ENCODE measurements at places on chromosomes 5 and 9.

DNA sequence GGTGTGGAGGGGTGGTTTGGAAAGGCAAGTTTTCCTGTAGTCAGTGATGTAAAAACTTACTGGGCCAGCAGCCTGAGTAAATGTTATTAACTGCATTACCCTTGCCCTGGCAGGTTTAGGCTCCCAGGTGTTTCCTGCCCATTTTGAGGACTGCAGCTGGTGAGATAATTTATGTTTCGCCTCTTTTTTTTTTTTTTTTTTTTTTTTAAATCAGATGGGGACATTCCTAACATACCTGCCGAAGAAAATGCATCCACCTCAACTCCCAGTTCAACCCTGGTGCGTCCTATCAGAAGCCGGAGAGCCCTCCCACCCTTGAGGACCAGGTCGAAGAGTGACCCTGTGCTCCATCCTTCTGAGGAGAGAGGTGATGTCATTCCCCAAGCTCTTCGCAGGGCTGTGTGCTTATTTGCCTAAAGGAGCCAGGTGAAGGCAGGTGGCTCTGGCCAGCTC is 60.6 kb downstream of the ENTREP1 start:
- no peak for DNase-seq

- no peak for DNase-seq
Measured at GRCh38 chr5:149424371-149425315, 45.6 kb upstream of the IL17B start.

DNA sequence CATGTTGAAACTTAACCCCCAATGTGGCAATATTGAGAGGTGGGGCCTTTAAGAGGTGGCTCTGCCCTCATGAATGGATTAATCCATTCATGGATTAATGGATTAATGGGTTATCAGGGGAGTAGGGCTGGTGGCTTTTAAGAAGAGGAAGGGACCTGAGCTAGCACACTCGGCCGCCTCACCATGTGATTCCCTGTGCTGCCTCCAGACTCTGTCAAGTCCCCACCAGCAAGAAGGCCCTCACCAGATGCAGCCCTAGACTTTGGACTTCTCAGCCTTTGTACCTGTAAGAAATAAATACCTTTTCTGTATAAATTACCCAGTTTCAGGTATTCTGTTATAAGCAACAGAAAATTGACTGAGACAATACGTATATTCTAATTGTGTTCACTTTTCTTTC is 272.2 kb upstream of the DMRT1 start:
- no peak for DNase-seq

DNA sequence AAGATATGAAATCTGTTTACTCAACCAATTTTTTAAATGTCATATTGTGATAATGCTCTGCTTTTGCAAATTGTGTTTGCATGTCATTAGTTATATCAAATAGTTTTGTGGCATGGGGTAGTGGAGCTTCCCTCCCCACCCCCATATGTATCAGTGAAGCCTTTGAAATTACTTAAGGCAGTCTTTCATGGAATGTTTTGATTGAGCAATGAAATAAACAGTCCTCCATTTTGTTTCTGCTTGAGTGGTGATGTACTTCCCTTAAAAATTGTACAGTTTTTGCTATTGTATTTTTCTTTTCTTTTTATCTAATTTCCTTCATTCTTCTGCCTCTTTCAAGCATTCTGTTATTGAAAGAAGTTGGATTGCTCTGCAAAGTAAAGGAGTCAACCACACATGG is 3.5 kb downstream of the SOWAHA start:
- DNase-seq: no peak

- no peak for DNase-seq
Measured at GRCh38 chr9:134965851-134966250, 48.1 kb upstream of the FCN1 start.

DNA sequence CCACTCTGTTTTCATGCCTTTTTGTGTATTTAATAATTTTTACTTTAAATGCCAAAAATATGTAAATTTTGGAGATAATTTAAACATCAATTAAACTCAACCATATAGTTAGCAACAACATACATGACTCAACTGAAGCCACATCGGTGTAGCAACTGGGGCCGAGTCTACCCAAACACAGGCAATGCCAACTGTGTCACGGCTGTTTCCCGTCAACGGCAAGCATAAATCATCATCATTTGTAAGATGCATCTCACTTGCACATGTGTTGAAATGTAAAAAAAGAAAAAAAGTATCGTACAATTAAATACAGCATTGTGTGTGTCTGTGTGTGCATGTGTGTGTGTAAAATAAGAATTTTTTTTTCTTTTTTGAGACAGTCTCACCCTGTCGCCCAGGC is 160.1 kb upstream of the TAS2R1 start:
- no peak for DNase-seq

DNA sequence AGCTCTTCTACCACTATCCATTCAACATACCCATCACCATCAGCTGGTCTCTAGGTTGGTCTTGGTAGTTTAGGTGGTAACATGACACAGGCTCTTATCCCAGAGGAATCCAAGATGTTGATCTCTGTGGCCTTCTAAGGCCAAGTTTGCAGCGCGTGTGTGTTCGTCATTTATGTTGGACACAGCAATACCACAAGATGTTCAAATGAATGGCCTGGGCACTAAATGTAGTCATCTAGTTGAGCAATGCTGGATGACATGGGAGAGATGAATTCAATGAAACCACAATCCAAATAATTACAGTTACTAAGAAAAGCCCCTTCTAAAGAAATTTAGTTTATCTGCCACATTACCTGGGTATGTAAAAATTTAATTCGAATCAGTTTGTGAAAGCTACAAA is 292.4 kb downstream of the MRPS30 start:
- no peak for DNase-seq

GRCh38 chr5:81694726-81695125 is 56.2 kb downstream of the SSBP2 start:
- peak; percentile 23 for DNase-seq

- DNase-seq: no peak
Measured at GRCh38 chr5:111453295-111453694, 59.0 kb downstream of the STARD4 start.

- no peak for DNase-seq
Measured at GRCh38 chr9:22990349-22990748, 543.7 kb downstream of the DMRTA1 start.

- no peak for DNase-seq
Measured at GRCh38 chr9:33404788-33405362, 2.5 kb upstream of the AQP7 start.

GRCh38 chr5:154967421-154968024 is 26.6 kb downstream of the MRPL22 start:
- DNase-seq: no peak

GRCh38 chr9:15592317-15592716 is 39.5 kb downstream of the CCDC171 start:
- DNase-seq: no peak

DNA sequence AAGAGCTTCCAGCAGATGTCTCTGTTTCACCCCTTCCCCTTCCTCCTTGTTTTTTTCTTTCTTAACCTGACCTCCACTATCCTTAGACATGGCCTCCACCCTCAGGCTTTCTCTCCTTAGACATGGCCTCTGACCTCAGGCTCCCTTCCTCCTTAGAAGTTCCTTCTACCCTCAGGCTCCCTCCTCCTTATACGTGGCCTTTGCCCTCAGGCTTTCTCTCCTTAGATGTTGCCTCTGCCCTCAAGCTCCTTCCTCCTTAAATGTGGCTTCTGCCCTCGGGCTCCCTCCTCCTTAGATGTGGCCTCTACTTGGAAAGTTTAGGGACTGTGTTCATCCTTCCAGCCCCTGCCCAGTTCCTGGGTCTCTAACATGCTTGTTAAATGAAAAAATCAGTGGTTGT is 180.4 kb upstream of the S1PR3 start:
- DNase-seq: no peak

DNA sequence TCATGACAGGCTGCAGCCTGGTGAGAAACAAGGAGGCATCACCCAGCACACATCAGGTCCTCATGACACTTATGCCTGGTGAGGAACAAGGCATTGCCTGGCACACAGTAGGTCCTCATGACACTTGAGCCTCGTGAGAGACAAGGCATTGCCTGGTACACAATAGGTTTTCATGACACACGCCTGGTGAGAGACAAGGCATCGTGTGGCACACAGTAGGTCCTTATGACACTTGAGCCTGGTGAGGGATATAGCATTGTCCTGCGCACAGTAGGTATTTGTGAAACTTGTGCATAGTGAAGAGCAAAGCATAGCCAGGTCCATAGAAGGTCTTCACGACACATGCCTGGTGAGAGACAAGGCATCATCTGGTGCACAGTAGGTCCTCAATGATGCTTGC is 23.5 kb downstream of the WHRN start:
- no peak for DNase-seq

Data from renal cortex interstitium (tissue), 15 donors.